Umbilical cord (tissue), 2 donors: ENCODE measurements at places on chromosomes 1 and 21.
A peak's percentile ranks its signal among the peaks of the same experiment; 100 is the strongest.

DNA sequence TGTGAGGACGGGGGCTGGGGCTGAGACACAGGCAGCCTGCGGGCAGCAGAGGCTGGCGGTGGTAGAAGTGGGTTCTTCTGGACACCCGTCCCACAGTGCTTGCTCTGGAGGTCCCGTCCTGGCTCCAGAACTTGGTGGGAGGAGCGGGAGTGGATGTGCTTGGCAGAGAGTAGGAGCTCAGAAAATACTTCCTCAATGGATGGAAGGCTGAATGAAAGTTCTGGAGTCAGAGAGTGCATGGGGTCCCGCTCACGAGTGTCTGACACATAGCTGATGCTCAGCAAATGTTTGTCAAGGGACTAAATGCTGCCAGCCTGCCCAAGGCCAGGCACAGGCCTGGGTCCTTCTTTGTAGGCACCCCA lies 13.4 kb upstream of the NES start:
- DNase-seq: no peak

DNA sequence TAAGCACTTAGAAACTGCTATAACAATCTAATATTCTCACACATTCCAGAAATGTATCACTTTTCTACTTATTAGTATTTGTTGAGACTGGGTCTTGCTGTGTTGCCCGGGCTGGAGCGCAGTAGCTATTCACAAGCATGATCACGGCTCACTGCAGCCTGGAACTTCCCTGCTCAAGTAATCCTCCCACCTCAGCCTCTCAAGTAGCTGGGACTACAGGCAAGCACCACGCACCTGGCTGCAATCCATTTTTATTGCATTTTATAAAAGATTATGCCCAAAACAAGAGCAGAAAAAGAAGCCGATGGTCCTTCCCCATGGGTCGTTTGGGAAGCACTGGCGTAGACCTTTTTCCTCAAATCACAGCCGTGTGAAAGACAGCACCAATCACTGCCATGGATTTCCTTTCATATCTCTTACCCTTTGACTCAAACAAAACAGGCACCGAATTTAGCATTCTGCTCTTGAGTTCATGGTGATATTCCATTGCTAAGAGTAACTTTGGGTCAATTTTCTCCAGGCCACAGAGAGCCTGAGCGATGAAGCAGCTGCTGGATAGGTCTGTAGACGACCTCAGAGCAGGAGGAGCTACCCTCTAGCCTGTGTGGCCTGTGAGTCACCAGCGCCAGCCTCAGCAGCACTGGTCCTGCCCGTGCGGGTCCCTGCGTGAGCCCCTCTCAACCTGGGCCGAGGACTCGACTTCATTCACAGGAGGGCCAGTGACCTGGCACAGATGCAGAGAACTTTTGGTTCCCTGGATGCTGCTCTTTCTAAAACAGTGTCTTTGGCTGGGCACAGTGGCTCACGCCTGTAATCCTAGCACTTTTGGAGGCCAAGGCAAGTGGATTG lies 80.8 kb downstream of the PIK3CD start:
- DNase-seq: no peak

DNA sequence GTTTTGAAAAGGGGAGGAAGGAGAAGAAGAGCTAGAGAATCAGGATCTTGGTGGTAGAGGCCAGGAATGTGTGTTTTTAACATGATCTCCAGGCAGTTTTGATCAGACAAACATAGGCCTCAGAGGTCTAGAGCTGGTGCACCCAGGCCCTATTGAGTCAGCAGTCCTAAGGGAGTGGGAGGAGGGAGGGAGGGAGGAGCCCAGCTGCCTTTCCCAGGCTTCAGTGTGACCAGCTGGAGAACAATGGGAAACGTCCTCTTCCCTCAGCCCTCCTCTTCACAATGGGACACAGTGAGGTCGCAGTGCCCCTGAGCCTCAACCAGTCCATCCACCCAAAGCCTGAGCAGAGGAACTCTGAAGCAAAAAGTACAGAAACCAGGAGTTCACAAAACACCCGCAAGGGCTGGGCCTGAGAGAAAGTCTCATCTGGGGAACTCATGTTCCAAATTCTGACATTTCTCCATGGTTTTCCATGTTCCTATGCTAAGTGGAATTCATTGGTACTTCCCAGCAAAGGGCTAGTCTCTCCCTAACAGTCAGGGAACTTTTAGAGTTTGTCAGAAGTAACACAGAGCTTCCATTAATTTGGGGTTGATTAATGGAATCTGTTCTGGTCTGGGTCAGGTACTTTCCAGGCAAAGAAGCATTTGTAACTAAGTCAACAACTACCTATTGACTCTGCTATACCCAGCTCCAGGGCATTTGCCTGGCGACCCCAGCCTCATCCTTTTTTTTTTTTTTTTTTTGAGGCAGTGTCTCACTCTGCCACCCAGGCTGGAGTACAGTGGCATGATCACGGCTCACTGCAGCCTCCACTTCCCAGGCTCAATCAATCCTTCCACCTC lies 37.5 kb downstream of the ELAPOR1 start:
- peak; percentile 11 for DNase-seq

DNA sequence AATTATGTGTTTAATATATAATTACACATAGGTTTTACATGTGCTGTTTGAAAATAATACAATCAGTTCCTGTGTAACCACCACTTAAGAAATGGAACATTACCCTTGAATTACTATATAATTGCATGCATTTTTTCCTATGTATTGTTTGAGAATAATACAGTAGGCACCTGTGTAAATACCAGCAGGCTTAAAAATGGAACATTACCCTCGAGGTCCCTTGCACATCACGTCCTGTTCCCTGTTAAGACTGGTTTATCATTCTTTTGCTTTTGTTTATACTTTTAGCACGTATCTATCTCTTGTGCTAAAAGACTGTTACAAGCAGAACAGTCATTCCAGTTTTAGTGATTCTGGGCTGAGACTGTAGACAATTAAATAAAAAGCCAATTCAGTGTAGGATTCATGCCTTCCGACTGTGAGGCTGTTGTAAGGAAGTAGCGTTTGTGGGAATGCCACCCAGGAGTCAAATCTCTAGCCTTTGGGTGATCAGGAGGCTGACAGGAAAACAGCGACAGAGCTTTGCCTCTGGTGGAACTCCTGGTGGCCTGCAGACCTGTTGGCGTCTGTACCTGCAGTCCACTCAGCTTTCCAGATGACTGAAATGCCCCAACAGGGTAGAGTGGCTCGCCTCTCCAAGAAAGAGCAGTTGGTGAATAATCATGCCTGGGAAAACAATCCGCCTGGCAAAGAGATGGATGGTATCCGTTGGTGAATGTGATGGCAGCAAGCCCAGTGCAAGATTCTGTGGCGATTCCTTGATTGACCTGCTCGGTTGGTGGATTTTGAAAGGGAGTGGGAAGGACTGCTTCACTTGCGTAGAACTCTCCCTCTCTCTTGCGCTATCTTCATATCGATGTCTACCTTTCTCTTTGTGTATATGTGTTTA lies 58.0 kb downstream of the DISC1 start:
- DNase-seq: no peak

- no peak for DNase-seq
These were observed 2.7 kb downstream of the CAMK2N1 start for GRCh38 chr1:20483098-20483832.

- DNase-seq: no peak
These were observed 23.3 kb downstream of the TBX19 start for GRCh38 chr1:168303716-168304540.
